ENCODE measurements at places on chromosomes 16 and 17.

DNA sequence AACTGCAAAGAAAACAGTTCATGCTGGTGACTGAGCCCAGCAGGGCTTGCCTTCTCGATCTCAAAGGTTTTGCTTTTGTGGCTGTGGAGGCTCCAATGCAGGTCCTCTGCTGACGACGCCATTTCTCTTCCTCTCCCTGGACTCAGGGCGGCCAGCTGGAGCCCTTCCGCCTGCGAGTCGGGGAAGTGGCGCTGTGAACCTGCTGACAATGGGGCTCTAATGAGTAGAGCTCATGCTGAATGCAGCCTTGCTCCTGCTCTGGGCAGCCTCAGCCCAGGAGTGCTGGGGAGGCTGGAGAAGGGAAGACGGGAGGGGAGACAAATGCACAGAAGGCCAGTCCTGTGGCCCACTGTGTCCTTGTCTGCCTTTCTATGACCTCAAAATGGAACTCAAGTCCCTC lies 43.8 kb downstream of the VAC14 start:
- DNase-seq: no peak

DNA sequence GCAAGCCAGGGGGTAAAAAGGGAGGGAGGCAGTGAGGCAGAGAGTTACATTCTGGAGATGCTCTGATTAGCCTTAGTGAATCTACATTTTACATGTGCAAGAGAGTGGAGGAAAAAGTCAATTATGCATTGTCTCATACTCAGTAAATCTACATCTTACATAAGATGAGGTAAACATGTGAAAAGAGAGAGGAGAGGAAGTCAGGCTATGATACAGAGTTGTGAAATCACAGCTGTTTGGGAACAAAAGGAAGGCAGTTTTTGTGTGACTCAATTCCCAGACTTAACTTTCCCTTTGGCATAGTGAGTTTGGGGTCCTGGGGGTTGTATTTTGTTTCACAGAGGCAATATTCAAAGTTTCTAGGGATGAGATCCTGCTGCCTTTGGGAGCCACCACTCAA lies 67.8 kb downstream of the GP2 start:
- no peak for DNase-seq

GRCh38 chr16:65489531-65490023 lies 367.7 kb upstream of the CDH11 start:
- DNase-seq: no peak

DNA sequence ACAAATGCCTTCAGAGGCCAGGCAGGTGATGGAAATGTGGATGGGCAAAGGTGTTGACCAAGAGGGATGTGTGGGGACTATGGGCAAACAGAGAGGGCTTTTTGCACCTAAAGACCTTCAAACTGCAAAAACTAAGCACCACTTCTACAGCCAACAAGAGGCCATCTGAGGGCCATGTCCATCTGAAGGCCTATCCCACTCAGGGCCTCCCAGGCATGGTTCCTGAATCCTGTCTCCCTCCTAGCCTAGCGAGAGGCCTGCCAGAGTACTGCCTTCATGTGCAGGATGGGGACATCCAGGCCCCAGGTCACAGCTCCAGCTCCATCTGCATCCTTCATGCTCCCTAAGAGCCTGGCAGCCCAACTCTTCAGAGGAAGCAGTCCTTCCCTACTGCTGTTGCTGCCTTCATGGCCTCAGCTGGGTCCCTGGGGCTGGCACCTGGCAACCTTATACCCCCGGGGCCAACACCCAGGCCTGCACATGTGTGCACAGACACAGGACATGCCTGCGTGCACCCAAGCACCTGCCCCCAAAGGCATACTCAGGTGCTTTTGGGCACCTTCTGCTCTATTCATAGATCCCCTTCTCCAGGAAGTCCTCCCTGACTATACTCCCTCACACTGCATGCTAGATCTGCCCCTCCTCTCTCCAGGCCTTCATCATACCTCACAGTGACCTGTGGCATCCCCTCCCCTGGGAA lies 95.2 kb downstream of the C16orf78 start:
- no peak for DNase-seq

DNA sequence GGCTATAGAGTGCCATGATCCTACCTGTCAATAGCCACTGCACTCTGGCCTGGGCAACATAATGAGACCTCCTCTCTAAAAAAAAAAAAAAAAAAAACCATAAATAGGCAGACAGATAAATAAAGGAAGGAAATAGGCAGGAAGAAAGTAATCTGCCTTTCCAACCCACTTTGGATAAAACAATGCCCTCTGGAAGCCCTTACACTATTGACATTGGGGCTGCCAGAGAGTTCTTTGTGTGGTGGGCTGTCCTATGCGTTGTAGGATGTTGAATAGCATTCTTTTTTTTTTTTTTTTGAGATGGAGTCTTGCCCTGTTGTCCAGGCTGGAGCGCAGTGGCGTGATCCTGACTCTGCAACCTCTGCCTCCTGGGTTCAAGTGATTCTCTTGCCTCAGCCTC lies 7.2 kb upstream of the RFWD3 start:
- DNase-seq: no peak

GRCh38 chr17:57160624-57161023 lies 75.6 kb downstream of the AKAP1 start:
- no peak for DNase-seq

- DNase-seq: no peak
Observed at GRCh38 chr16:85104821-85105391, 7.4 kb downstream of the CIBAR2 start.

DNA sequence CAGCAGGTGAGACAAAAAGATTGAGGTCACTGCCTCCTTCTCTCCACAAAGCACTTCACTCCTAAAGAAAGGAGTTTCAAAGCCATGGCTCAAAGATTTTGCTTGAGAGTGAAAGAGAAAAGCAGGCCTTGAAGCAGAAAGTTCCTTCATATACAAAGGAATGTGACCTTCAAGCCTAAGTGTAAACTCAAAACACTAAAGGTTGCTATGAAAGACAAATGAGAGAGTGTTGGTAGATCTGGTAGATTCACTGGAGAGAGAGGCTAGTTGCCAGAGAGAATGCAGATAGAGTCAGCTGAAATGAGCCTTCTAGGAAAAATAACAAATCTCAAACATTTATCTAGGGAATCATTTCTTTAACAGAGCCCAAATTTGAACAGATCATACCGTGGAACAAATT lies 305.2 kb downstream of the CDH8 start:
- DNase-seq: no peak

- DNase-seq: no peak
Observed at GRCh38 chr16:14050291-14051027, 20.7 kb upstream of the MRTFB start.

Measured in amygdala (tissue), 56 donors.